Stimulated activated CD8-positive, alpha-beta memory T cell treated with anti-CD3 and anti-CD28 coated beads, Interleukin-15, amount 100 ng/mL, for 4 hours (primary cell): ENCODE measurements at places on chromosomes 3 and 15.

DNA sequence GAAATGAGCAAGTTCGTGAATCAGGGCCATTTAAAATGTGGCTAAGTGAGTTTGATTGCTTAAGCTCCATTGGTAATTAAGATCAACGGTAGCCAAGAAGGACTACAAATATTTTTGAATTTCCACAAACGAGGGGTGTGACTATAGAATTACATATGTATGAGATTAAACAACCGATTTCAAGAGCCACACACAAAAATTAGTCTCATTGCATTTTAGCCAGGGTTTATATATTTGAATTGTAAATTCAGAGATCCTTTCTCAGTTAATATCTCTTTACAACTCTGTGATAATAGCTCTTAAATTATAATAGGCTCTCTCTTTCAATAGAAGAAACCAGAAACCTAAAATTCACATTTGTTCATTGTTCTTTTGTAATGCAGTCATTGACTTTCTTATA lies 325.6 kb upstream of the ICE2 start:
- no peak for DNase-seq

DNA sequence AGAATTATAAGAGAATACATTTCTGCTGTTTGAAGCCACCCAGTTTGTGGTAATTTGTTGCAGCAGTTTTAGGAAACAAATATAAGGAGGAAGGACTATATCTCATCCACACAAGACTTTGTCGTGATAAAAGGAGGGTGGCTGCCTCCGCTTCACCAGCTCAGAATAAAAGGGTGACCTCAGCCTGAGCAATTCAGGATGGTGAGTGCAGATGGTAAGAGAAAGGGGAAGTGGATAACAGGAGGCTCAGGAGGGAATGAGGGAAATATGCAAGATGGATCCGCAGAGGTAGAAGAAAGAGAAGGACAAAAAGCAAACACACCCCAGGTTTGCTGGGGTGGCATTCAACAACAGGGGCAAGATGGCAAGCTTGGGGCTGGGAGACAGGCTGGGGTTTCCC lies 108.1 kb upstream of the TNFAIP8L3 start:
- no peak for DNase-seq

- DNase-seq, result no peak
Observed at GRCh38 chr15:69666441-69666882, 213.8 kb downstream of the RPLP1 start.

DNA sequence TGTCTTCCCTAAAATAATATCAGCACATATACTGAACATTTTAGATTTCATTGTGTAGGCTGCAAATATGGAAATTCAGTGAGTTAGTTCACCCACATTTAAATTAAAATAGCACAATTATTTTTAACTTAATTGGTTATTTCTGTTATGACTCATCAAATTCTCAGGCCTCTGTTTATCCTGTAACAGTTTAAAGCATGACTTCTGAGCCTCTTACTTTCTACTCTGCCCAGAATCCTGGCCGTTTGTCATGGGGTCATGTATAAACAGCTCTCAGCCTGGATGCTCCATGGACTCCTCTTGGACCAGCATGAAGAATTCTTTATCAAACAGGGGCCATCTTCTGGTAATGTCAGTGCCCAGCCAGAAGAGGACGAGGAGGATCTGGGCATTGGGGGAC lies 12.2 kb downstream of the TUBGCP4 start:
- no peak for DNase-seq

- DNase-seq, result no peak
Observed at GRCh38 chr3:25420885-25421284, 7.2 kb upstream of the RARB start.

GRCh38 chr15:85399627-85400026 lies 19.2 kb downstream of the AKAP13 start:
- DNase-seq, result no peak

DNA sequence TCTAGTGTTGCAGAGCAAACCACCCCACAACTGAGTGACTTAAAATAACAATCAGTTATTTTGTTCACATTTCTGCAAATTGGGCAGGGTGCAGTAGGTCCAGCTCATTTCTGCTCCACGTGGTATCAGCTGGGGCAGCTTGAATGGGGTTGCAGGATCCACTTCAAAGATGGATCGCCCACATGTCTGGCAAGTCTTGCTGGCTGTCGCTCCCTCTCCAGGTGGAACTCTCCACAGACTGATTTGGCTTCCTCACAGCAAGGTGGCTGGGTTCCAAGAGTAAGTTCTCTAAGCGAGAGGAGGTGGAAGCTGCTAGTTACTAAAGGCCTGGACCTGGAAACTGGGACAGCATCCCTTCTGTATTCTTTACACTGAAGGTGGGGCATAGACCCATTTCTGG lies 213.3 kb downstream of the SLC9A9 start:
- no peak for DNase-seq

- DNase-seq, result no peak
Observed at GRCh38 chr3:122416966-122417365, 1.1 kb upstream of the WDR5B start.

GRCh38 chr3:82685761-82686160 lies 924.3 kb upstream of the GBE1 start:
- no peak for DNase-seq

DNA sequence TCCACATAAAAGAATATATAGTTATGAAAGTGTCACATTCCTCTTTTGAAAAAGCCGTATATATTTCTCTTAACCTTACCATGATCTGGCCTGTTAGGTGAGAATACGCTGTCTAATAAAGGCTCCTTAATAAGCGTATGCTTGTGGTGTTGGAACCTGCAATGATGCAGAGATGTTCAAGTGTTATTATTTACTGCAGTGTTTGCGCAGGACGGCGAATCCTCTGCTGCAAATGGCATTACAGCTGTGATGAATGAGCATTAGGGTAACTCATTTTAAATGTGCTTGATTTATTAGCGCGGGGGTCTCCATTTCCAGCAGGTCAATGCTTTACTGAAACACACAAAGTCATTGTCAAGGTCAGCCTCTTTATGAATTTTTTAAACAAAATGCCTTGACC lies 94.6 kb downstream of the CDIN1 start:
- no peak for DNase-seq

- no peak for DNase-seq
Observed at GRCh38 chr3:53799338-53799865, 46.8 kb downstream of the CHDH start.

DNA sequence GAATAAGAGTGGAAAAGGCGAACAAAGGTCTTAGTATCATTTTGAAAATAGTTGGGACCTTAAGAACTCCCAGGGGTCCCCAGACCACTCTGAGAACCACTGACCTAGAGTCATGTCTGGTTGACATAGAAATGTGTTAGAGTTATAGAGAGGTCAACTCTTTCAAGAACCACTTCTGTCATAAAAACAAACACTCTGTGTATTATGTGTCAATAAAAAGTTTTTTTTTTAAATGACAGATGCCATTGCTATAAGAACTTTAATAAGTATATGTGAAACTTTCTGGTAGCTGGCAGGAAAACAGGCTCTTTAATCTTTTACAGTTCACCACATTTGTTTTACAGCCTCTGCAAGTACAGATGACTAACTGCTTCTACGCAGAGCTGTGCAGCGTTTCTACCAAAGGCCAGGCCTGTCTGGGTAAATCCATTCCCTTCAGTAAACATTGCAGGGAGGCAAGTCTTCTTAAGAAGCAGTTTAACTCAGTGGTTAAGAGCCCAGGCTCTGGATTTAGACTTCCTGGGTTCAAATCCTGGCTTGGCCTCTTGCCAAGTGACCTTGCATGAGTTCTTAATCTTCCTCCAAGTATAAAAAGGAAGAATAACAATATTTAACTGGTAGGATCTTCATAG lies 56.6 kb downstream of the RFTN1 start:
- DNase-seq, result no peak

DNA sequence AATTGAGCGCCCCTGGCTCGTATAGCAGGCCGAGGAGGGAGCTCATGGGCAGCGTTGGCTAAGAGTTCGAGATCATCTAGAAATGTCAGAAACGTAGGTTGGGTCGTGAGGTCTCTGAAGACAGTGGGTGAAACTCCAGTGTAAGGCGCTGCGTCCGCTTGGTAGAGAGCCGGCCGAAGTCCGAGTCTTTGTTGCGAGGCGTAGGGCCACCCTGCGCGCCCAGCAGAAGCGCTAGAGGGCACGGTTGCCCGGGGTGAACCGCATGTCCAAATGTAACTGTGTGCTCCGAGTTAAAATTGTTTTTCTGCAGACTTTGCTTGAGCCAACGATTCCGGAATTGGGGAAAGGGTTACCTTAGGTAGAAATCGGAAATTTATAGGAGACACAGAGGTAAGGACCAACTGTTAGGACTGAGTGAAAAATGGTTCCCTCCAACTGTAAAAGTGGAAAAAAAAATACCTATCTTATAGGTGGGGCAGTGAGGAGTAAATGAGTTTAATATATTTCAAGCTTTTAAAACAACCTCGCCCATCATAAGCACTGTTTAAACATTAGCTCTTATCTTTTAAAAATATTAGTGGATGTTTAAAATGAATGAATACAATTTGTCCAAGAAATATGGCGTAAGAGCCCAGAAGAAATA lies 993 bp upstream of the SIAH2 start:
- no peak for DNase-seq

DNA sequence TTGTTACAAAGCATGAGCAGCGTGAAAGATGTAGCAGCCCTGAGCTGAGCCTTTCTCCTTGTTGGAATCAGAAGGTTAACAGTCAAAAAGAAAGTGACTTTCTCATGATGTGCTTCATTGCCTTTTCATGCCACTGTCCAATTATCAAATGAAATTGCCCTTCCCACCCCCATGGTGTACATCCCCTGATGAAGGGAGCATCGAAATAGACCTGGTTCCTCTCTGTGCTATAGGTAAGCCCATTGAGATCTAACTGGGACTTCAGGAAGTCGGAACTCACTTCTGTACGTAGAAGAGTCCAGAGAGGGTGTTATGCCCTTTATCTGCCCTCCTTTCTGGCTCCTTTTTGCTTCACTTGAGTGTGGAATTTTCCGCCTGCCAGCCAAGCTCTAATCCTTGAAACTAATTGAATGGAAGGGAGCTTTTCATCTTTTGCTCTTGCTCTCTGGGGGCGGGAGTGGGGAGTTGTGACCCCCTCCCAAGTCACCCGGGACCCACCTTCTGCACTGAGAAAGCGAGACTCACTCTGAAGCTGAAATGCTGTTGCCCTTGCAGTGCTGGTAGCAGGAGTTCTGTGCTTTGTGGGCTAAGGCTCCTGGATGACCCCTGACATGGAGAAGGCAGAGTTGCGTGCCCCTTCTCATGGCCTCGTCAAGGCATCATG lies 20.9 kb downstream of the ABHD6 start:
- DNase-seq, result no peak

DNA sequence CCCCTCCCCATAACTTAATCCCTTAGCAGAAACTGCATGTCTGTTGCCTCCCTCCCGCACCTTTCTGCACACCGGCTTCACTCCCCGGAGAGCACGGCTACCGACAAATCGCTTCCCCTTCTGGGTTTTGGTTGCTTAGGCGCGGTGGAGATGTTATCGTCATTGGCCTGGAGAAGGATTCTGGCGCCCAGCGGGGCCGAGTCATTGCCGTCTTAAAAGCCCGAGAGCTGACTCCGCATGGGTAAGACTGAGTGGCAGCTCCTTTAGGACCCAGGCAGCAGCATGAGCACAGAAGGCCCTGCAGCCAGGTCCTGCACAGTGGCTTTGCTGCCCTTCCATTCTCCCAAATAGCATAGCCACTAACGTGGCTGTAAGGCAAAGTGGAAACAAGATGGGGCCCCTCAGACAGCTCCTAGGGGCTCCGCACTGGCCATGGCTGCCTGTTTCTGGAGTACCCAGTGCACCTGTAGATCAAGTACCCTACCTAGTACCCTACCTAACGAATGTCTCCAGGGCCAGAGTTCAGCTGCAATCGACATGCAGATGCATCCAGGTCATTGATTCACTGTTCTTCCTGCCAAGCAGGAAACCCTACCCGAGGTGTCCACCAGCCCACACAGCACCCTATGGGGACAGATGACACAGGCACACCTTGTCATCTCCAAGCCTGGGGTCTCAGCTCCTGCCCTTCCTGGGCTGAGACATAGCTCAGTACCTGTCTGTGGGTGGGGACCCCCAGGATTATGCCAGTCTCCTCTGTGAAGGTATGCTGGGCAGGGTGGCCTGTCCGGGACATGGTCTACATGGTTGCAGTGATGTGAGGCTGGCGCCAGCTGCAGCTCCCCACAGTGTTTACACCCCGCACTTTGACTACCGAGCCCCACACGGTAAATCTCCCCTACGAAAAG lies 147.6 kb downstream of the LRRK1 start:
- DNase-seq, result no peak

DNA sequence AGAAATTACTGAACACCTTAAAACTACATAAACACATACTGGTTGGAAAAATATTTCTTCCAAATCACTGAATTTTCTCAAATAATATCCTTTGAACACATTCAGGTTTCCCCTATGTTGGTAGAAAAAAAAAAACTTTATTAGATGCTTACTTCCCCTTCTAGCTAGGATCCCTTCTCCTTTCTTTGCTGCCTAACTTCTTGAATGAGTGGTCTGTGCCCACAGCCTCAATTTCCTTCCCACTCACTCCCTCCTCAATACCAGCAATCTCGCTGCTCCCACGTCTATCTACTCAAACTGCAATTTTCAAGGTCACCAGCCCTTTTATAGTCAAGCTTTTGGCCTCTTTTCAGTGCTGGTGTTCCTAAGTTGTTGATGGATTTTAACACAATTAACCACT lies 8.3 kb downstream of the CD200R1 start:
- no peak for DNase-seq

- no peak for DNase-seq
Observed at GRCh38 chr3:161020256-161020655, 84.9 kb downstream of the B3GALNT1 start.

GRCh38 chr15:78415284-78415683 lies 22.7 kb upstream of the IREB2 start:
- DNase-seq, result no peak

- no peak for DNase-seq
Observed at GRCh38 chr3:150268426-150269391, 139.4 kb upstream of the TSC22D2 start.

GRCh38 chr3:42098171-42098570 lies 7.0 kb downstream of the TRAK1 start:
- DNase-seq, result no peak

DNA sequence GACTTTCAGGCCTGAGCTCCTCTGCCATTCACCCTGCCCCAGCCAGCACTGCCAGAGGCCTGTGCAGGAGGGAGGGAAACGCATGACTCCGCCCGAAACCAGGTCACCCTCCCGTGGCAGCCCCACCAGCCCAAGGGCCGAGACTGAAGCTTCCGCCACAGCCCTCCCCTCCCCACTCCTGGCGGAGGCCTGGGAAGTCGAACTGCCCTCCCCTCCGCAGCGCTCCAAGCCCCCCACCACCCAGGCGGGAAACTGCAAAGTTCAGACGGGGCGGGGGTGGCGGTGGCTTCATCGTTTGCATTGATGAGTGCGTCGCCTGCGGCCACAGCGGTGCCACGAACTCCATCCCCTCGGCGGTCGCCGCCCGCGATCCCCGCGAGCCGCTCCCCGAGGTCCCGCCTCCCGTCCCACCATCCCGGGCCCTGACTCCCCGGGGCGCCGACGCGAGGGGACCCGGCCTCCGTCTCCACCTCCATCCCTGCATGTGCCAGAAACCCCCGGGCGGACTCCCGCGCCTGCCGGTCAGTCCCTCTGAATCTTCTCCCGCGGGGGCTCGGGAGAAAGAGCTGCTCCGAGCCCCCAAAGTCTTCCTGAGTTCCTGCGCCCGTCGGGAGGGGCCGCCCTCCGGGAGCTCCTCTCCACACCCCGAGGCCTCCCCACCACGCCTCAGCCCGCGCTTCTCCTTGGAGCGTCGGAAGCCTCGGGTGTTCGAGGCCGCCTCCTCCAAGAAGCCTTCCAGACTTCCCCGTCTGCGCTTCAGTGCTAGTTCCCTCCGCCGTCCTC lies 698 bp downstream of the MELTF start:
- no peak for DNase-seq
